ENCODE measurements at places on chromosomes 1 and 21.

DNA sequence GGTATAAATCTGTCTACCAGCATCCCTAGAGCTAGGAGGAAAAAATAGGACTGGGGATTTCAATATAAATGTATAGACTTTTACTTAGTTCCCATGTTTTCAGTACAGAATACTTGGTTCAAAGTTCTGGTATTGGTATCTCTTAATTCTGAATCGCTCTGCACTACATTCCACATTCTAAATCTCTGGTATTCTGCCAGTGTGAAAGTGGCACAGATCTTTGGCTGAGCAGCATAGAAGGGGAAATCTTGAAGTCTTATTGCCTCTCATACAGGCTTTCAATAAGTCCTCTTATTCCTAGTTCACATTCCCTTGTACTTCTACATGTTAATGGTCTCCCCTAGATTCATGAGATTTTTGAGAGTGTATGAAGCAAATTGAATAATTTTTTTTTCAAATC is 74.0 kb upstream of the HSPA13 start:
- DNase-seq: no peak

DNA sequence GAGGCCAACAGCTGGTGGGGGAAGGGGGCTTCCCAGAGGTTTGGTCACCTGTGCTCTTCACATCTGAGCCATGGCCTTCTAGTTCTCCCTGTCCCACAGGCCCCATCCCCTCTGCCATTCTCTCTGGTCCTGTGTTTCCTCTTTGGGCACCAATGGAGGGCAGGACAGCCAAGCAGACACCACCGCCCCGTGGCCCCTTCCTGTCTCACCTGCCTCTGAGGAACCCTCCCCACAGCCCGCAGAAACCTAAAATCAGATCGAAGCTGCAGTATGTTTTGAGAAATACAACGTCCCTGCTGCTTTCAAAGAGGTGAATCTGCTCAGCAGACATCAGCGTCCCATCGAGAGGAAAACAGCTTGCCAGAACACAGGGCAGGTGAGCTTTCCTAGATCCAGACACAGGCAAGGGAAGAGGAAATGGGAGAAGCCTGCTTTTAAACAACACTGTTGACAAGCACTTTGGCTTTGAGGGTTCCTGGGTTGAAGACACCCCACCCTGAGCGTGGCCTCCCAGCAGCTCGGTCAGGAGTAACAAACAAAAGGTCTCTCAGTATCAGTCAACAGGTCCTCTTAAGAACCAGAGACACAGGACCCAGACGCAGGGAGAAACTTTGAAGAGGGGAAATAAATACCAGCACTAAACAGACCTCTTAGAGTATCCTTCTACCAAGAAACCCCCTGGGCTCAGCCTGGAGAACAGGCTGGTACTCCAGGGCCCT is 2.3 kb downstream of the PANK4 start:
- DNase-seq: peak; percentile 39

DNA sequence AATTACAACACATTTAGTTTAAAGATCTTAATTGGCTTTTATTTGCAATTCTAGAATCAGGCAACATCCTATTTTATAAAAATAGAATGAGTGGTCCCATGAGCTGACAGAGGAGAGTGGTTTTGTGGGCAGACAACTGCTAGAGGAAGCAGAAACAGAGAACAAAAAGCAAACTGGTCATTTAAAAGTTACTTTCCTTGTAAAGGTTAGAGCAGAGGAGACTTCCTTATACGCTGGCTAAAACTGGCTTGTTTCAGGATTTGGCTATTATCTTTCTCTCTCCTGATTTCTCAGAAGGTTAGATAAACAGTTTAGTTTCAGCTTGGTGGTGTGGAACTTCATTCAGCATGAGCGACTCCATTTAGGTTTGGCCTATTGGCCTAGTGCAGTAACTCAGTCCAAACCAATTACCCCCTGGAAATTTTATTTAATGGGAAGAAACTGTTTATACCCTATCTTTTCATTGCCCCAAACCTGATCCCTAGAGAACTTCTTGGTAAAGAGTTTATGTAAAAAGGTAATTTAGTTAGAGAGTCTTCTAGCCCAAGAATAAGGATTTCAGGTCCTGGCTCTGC is 32.2 kb upstream of the IL20 start:
- DNase-seq: no peak

DNA sequence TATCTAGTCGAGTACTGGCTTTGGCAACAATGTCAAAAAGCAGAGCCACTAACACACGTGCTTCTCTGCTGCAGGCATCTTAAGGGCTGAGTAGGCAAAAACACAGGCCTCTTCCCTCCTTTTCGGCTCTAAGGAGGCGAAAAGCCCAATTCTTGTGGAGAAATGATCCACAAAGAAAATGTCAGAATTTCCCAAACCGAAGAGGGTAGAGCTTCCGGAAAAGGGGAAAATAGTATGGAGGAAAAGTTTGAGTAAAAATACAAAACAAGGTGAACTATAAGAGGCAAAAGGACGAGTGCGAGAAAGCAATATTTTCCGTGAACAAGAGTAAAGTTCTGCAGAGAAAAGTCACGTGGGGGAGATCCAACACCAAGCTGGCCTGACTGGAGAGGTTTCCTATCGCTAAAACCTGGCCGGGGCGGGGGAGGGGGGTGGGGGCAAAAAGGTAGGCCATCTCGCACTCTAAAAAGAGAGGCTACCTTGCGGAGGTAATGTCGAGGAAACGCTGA is 551 bp downstream of the ZRANB2 start:
- peak; percentile 20 for DNase-seq

DNA sequence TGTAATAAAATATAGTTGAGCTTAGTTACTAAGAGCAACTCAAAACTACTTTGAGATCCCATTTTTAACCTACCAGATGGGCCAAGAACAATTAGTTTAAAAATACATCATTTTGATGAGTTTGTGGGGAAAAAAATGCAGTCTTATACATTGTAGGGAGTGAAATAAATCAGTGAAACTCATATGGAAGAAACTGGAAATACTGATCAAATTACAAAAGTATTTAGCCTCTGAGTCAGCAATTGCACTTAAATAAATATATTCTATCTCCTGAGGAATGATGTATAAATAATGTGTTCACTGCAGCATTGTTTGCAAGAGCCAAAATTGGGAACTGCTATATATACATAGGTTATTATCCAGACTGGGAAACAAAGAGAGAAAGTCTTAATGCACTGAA is 4.6 kb upstream of the SMCP start:
- DNase-seq: no peak

DNA sequence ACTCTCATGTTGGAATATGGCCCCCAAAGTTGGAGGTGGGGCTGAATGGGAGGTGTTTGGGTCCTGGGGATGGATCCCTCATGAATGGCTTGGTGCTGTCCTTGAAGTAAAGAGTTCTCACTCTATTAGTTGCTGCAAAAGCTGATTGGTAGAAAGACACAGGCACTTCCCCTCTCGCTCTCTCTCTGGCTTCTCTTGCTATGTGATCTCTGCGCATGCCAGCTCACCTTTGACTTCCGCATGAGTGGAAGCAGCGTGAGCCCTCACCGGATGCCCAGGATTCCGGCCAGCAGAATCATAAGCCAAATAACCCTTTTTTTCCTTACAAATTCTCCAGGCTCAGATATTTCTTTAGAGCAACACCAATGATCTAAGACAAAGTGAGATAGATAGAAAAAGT is 20.9 kb upstream of the CCSAP start:
- DNase-seq: no peak

DNA sequence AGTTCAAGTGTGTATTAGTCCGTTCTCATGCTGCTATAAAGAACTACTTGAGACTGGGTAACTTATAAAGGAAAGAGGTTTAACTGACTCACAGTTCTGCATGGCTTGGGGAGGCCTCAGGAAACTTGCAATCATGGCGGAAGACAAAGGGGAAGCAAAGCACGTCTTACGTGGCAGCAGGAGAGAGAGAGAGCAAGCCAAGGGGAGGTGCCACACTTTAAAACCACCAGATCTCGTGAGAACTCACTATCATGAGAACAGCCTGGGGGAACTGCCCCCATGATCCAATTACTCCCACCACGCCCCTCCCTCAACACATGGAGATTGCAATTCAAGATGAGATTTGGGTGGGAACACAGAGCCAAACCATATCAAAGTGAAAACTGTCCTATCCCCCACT is 4.1 kb upstream of the MIS18A start:
- DNase-seq: no peak

DNA sequence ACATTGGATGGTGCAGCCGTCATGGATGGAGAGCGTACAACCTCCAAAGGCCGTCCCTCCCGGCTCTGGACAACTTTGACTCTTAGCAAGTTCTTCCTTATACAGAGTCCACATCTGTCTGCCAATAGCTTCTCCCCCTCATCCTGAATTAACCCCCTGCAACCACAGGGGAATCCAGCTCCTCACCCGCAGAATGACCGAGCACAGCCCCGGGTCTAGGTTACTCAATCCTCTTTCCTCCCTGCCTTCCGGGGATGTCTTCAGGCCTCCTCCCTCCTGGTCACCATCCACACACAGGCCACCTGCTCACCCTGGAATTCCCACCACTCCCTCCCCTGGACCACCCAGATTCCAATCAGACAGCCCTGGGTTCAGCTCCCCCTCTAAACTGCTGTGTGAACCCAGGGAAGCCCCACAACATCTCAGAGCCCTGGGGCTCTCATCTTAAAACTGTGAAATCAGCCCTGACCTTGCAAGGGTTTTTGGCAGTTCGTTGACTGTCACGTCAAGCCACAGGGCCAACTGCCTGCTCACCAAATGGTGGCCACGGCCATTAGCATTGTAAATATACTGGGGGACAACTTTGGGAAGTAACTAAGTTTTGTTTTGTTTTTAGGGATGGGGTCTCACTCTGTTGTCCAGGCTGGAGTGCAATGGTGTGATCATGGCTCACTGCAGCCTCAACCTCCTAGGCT is 54.2 kb downstream of the HSPG2 start:
- DNase-seq: no peak

DNA sequence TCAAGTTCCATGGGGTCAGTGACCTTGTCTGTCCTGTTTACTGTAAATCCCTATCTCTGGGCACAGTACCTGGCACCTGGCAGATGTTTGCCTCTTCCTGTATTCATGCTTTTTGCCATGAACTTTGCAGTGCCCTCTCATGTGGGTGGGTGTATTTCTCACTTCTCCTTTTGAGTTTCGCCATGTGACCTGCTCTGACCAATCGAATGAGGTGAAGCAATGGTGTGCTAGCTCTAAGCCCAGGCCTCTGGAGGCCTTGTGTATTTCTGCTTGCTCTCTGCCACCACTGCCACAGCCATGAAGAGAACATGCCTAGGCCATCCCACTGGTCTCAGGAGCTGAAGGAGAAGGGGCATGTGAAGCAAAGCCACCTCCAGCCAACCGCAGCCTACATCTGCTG is 185.5 kb upstream of the ZC3H12A start:
- no peak for DNase-seq

DNA sequence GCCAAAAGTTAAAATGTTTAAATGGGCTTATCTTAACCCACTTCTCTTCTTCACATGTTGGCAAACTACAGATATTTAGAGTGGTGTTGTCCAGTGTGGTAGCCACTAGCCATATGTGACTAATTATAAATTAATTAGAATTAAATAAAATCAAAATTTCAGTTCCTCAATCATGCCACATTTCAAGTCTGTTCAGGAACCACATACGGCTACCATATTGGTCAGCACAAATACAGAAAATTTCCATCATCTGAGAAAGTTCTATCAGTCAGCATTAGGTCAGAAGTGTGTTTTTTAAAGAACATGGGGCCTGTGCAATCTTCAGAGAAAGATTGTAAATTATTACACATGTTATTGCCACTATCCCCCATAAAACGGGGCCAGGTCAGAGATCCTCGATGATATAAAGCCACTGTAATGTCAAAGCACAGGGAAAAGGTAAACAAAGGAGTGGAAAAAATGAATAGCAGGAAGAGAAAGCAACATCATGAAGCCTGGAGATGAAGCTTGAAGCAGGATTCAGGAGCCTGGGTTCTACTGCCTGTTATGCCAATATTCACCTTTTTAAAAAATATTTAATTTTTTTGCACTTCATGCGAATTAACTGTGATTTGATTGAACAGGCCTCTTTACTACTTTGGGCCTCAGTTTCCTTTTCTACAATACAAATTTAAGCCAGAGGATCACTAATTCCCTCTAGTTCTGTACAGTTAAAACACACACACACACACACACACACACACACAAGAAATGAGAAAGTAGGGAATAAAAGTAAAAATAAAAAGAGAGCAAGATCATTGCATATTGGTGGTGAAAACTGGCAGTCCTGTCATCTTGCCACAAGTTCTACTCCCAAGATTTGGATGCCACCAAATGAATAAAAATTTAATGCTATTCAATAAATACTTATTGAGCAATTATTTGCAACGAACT is 2.3 kb downstream of the RSBN1 start:
- no peak for DNase-seq

DNA sequence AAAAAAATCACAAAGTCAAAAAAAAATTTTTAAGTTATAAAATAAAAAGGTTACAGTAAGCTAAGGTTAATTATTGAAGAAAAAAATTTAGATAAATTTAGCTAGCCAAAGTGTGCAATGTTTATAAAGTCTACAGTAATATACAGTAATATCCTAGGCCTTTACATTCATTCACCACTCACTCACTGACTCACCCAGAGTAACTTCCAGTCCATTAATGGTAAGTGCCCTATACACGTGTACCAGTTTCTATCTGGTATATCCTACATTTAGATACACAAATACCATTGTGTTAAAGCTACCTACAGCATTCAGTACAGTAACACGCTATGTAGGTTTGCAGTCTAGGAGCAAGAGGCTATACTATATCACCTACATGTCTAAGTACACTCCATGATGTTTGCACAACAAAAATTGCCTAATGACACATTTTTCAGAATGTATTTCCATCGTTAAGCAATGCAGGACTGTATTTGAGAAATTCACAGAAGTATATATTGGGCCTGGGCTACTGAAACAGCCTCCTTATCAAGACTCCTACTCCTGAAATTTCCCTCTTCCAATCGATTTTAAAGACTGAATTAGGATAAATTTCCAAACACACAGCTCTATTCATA is 155.1 kb downstream of the COP1 start:
- DNase-seq: no peak

GRCh38 chr1:81754424-81754823 is 46.3 kb upstream of the ADGRL2 start:
- no peak for DNase-seq

- DNase-seq: no peak
These were observed 10.2 kb downstream of the MFN2 start for GRCh38 chr1:11990303-11991032.

GRCh38 chr1:104905322-104905721 is 1155.6 kb downstream of the AMY1C start:
- no peak for DNase-seq

DNA sequence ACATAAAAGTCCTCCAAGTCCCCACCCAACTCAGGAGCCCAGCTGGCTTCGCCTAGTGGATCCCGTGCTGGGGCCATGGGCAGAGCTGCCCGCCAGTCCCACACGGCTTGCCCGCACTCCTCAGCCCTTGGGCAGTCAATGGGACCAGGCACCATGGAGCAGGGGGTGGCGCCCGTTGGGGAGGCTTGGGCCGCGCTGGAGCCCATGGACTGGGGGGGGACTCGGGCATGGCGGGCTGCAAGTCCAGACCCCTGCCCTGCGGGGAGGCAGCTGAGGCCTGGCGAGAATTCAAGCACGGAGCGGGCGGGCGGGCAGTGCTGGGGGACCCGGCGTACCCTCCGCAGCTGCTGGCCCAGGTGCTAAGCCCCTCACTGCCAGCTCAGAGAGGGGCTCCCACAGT is 249.8 kb upstream of the PLD5 start:
- no peak for DNase-seq

GRCh38 chr1:101730559-101730958 is 266.2 kb downstream of the OLFM3 start:
- no peak for DNase-seq

- no peak for DNase-seq
These were observed 370 bp downstream of the PERM1 start for GRCh38 chr1:981491-981954.
